ENCODE measurements at places on chromosomes 5 and 9. TPM values are rescaled to one million over a fixed set of nuclear protein-coding genes. Genes with fewer than 3 reads are reported as not detected.
A peak's percentile ranks its signal among the peaks of the same experiment; 100 is the strongest.

- no peak for DNase-seq
These were observed 24.7 kb upstream of the TIFAB start for GRCh38 chr5:135476615-135477581.

DNA sequence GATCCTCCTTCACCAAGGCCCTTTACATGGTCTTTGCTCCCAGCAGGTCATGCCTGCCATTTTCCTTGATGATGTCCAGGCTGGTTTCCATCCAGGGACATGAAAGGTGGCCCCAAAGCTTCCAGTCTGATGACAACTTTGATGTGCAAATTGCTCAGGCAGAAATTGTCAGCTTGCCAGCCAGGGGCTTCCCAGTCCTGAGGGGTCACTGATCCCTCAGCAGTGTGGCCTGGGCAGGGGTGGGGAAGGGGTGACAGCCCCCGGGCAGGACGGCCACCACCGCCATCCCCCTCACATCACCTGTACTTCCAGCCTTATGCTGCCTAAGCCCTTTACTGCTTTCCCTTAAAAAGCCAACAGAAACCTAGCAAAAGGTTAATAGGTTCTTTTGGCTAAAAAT is 96.3 kb downstream of the ANKRD33B start:
- DNase-seq = no peak

DNA sequence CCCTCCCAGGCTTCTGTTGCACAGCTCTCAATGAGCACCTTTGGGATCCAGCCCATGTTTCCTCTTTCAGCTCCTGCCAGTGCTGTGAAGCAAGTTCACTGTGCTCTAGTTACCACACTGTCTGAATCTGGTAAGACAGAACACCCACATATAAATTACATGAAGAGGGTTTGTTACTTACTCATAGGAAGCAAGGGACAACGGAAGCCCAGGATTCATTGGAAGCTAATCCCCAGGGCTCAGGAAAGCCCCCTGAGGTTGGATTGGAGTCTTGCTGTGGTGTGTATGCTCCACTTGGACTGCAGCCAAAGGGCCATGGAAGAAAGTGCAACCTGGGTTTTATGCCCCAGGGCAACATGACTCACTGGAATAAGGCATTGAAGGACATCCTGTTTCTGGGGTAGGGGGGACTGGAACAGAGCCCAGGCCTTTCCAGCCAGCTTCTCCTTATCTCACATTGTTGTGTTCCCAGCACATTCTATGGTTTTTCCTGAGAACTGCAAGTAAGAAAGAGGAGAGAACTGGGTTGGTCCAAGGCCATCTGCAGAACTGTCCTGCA is 15.6 kb upstream of the CLK4 start:
- no peak for DNase-seq

- DNase-seq = no peak
These were observed 9.9 kb downstream of the PRUNE2 start for GRCh38 chr9:76896035-76896434.

Gene PFN3
- not detected for total RNA-seq

DNA sequence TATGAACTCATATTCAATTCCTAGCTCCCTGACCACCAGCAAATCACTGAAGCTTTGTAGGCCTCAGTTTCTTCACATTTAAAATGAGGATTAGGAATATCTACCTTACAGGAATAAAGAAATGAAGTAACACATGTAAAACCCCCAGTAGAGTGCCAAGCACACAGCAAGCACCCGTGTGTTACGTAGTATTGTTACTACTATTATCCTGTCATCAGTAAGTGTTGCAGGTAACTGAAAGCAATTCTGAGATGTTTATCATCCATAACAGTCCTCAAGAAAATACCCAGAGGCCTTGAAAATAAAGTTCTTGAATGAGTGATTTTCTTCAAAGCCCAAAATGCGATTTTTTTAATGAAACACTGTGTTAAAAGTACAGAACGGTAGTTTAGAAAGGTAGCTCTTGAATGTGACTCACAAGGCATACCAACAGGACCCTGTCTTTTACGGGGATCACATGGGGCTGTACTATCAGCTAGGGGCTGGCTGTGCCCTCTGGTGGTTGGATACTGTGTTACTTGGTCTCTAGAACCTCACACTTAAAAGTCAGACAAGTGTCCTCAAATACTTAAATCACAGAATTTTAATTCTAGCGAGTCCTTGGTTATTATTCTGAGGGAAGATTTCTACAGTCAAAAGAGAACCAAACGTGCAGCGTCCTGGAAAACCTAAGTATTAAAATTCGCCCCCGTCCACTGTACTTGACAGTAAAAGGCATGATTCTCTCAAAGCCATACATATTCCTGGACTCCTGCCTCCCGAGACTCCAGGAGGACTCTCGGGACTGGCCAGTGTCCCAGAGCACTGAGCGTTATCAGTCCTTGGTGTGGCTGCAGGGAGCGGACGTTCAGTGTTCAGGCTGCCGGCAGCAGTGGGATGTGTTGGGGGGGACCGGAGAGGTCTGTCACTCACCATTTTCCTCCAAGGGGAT is 725 bp downstream of the NDUFB6 start:
- peak; percentile 85 for DNase-seq

Gene GOLGA2
- 29.4 TPM for total RNA-seq

GRCh38 chr9:450057-450456 is 235.4 kb downstream of the DOCK8 start:
- no peak for DNase-seq

Gene C8G
- total RNA-seq = 0.77 TPM

DNA sequence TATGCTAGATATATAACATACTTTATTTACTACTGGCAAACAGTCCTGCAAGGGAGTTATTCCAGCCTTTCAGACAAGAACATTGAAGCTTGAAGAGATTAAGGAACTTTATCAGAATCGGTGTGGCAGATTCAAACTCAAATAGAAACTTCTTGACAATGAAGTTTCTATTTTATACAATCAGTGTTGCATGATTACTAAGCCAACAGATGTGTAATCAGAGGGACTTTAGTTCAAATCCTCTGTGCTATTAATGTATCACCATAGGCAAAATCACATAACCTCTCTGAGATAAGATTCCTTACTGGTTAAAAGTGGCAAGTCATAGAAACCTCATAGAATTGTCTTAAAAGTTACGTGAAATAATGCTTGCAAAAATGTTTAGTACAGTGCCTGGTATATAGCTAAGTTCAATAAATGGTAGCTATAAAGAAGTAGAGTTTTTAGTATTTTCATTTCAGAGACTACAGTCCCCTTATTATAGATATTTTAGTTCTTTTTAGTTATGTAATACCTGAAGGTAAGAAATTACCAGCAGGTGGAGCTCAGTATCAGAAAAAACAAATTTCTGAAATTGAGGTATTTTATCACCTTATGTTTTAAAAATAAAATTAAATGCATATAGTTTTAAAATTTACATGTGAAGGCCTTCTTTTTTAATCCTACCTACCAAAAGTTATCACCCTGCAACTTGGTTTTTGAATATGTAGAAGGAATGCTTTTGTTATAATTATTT is 172.1 kb downstream of the FER start:
- no peak for DNase-seq

GRCh38 chr5:142743592-142744441 is 26.4 kb upstream of the ARHGAP26 start:
- no peak for DNase-seq
